ENCODE measurements at places on chromosomes 4 and X.

GRCh38 chrX:112800971-112801775 lies 39.5 kb downstream of the AMOT start:
- DNase-seq = no peak

DNA sequence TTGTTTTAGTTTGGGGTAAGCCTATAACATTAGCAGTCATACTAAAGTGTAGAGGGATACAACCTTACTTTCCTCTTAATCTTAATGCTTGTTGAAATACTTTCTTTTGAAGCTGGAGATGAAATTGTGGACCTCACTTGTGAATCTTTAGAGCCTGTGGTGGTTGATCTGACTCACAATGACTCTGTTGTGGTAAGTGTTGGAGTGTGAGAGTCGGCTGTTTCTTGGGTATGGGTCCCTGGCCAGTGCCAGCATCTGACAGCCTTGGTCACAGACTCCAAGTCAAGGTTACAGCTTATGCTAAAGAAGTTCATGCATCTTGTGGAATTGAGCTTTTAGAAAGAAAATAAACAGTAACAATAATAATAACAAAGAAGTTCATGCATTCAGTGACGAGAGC lies 31.6 kb downstream of the RNF4 start:
- DNase-seq = no peak

GRCh38 chrX:34528081-34528480 lies 129.0 kb downstream of the TMEM47 start:
- DNase-seq = no peak

DNA sequence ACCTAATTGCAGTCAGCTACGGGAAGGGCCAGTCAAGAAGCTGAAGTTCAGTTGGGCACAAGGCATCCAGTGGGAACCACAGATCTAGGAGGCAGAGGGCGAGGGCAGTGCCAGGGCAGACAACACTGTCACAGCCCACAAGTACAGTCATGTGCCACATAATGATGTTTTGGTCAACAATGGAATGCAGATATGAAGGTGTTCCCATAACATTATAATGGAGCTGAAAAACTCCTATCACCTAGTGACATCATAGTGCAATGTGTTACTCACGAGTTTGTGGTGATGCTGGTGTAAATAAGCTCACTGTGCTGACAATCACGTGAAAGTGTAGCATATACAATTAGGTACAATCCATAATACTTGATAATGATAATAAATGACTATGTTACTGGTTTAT lies 4.5 kb upstream of the TMEM255A start:
- no peak for DNase-seq

DNA sequence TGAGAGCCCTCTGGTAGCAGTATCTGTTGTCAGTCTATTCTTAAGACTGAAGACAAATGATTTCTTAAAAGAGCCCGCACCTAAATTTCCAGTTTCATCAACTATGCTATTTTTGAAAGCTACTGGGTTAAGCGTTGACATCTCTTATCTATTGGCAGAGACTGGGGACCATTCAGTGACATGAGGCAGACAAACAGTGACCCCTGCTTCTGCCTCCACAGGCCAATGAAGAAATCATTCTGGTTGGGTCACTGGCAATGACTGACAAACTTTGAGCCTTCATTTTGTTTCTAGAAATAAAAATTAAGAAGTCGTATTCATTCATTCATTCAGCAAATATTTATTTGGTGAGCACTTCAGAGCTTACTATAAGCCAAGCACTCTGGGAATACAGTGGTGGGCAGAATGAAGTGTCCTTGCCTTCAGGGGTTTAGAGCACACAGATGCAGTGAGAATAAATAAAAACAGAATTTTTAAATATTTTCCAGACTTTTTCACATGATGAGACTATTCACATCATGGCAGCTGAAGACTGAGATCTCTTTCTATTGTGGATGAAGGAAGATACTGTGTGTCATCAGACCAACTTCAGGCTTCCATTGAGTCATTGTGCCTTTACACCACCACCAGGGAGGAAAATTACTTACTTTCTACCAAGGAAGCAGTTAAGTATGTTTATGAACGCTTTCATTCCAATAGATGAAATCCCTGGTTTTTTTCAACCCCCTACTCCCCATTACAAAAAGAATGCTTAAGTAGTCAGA lies 36.0 kb downstream of the SORBS2 start:
- no peak for DNase-seq

- DNase-seq = no peak
Measured at GRCh38 chr4:136281889-136282288, 1250.4 kb downstream of the PCDH18 start.

DNA sequence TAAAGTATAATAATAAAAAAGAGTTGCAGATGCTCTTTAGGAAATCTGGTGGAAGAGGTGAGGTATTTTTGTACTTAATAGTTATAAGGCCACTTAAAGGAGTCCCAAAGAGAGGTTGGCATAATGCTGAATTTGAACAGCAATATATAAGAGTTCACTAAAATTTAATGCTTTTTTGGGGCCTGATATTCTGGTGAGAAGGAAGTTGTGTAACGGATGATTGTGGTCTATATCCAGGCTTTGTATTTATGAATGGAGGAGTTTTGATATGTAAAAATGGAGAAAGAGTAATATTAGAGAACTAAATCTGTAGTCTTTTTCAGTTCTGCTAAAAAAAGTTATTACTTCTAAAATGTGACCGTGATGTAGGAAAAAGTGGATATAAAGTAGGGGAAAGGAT lies 20.4 kb downstream of the BMP2K start:
- no peak for DNase-seq
